HCT116 (cell line): ENCODE measurements at places on chromosomes 4 and X. TPM values are rescaled to one million over a fixed set of nuclear protein-coding genes. Genes with fewer than 3 reads are reported as not detected.
A peak's percentile ranks its signal among the peaks of the same experiment; 100 is the strongest.

GRCh38 chrX:118603981-118604380 is 108.4 kb downstream of the DOCK11 start:
- no peaks in the 10 kb centered on the region for H3K4me1 ChIP-seq
- H3K27me3 ChIP-seq = no peaks in the 10 kb centered on the region
- peak; percentile 46 for DNase-seq

DNA sequence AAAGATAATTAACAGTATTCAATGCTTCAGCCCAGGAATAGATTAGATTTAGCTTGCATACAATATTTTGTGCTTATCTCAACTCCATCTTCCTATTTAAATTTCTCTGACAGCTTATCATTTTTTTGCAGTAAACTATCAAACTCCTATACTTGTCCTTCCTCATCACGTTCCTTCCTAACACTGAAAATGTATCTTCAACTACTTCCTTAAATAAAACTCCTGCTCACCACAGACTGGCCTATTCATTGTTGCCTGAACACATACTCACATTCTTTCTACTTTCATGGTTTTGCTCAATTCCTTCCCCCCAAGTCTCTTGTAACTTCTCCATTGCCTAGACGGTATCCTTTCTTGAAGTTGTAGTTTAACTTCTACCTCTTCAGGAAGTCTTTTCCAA is 28.5 kb upstream of the PTPN13 start:
- H3K27ac ChIP-seq = no peak overlapping the region
- H3K36me3 ChIP-seq = no peaks in the 10 kb centered on the region
- no peak for DNase-seq
- no peaks in the 10 kb centered on the region for H3K4me1 ChIP-seq
- no peaks in the 10 kb centered on the region for H3K27me3 ChIP-seq

Gene CLIC2
- total RNA-seq = 0.89 TPM

Gene CLTRN
- total RNA-seq = 0.25 TPM

Gene TMEM154
- total RNA-seq = 2.4 TPM

- H3K27me3 ChIP-seq = no peaks in the 10 kb centered on the region
- H3K4me3 ChIP-seq = no peak overlapping the region
- DNase-seq = no peak
- no peaks in the 10 kb centered on the region for H3K36me3 ChIP-seq
Observed at GRCh38 chr4:6443035-6444023, 29.1 kb downstream of the PPP2R2C start.

- no peaks in the 10 kb centered on the region for H3K27me3 ChIP-seq
- H3K27ac ChIP-seq = no peak overlapping the region
- H3K36me3 ChIP-seq = no peaks in the 10 kb centered on the region
- DNase-seq = no peak
- no peak overlapping the region for H3K4me3 ChIP-seq
Observed at GRCh38 chr4:140579278-140579677, 10.5 kb upstream of the UCP1 start.

Gene SNX25
- 20.9 TPM for total RNA-seq

DNA sequence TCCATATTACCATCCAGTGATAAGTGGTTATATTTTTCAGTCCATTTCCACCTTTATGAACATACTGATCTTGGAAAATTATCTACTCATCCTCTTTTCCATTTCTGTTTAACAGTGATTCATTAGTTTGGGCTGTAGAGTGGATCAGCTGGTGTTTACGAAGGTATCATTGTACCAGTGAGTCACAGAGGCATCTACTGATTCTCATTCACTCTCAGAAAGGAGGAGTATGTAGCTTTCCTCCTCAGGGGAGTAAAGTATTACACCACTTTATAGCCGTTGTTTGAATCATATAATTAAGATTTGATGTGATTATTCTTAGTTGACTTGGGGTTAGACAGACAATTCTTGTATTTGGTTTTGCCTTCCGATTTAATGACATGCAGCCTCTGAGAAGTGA is 74.7 kb downstream of the GALNT7 start:
- no peaks in the 10 kb centered on the region for H3K27me3 ChIP-seq
- no peak overlapping the region for H3K4me3 ChIP-seq
- H3K4me1 ChIP-seq = peaks cover 13% of the 10 kb centered on the region
- H3K36me3 ChIP-seq = no peaks in the 10 kb centered on the region

Gene CLDN22
- not detected for total RNA-seq

DNA sequence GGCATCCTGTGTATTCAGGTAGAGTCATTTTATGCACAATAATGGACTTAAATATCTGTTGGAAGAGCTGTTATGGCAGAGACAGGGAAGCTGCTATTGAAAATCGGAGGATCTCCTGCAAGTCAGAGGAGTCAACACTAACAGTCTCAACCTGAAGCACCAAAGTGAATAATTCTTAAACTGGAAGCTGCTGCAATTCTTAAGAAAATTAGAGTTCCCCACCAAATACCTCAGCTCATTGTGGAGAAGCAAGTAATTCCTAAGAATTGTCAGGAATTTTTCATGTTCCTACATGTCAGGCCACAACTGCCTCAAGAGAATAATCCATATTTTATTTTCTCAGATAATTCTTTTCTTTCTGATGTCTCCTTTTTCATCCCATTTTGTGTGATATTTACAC is 892.6 kb upstream of the LCORL start:
- H3K4me1 ChIP-seq = no peaks in the 10 kb centered on the region
- no peak for DNase-seq
- no peak overlapping the region for H3K4me3 ChIP-seq
- H3K36me3 ChIP-seq = no peaks in the 10 kb centered on the region
- no peaks in the 10 kb centered on the region for H3K27me3 ChIP-seq
- H3K27ac ChIP-seq = no peak overlapping the region

DNA sequence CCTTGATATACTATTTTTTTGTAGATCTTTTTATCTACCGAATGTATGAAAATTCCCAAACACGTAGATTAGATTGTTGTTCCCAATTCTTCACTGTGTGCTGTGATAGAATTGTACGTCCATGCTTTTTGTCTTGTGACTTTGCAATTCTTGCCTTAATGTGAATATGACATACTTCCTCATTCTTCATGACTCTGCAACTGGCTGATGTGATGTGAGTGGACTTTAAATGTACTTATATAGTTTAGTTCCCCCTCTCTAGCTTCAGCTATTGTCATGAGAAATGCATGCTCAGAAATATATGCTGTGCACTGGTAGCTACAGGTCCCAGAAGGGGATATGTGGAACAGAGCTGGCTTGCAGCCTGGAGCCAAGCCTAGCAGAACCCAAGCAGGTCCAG is 89.4 kb downstream of the FTHL17 start:
- H3K27ac ChIP-seq = no peak overlapping the region
- no peak overlapping the region for H3K4me3 ChIP-seq
- H3K27me3 ChIP-seq = peaks cover 12% of the 10 kb centered on the region; the same call in 1 of the 2 replicates
- no peak for DNase-seq
- H3K36me3 ChIP-seq = no peaks in the 10 kb centered on the region
- no peaks in the 10 kb centered on the region for H3K4me1 ChIP-seq

- H3K4me3 ChIP-seq = no peak overlapping the region
- H3K4me1 ChIP-seq = no peaks in the 10 kb centered on the region
- no peak for DNase-seq
- H3K27me3 ChIP-seq = no peaks in the 10 kb centered on the region
Observed at GRCh38 chr4:123386609-123387008, 10.0 kb upstream of the SPRY1 start.

Gene USP17L12
- not detected for total RNA-seq

DNA sequence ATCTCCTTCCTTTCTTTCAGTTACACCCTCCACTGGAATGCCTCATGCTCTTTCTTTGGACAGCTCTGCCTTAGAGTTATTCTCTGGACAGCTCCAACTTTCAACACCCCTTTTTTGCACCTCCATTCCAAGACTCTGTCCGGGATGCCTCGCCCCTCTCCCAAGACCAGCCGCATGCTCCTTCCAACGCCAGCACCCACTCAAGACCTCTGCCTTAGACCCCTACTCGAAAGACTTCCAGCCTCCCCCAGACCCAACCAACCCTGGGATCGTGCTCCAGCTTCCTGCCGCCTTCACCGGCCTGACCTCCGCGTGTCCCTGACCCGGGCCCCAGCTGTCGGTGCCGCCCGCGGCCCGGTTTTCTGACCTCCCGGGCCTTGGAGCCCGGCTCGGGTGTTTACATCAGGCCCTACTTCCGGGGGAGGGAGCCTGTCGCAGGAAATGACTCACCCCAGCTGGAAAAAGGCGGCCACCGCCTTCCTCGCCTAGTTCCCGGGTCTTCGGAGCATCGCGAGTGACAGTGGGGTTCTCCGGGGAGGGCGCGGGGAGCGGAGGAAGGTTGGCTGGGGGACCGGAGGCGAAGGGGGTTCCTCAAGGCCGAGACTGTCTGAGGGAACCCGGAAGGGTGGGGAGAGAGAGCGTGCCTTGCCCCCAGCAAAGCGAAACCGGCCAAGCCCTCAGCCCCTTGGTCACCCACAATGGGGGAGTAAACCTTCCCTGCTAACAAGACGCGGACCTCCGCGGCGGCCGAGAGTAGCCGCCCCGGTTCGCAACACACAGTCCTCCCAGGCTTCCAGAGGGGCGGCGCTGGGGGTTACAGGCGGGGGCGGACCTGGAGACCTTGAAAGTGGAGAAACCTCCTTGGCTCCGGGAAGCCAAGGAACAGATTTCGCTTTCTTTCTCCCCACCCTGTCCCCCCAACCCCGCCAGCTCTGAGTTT is at the start of gene WDR45:
Gene WDR45 (minus strand): TSS at position 399 of the 940 bp plus-strand sequence. CDS start 1,792 bp downstream, outside the sequence.
- no peaks in the 10 kb centered on the region for H3K27me3 ChIP-seq
- peak within 1 kb of the TSS; percentile 54 for H3K27ac ChIP-seq
- no peaks in the 10 kb centered on the region for H3K4me1 ChIP-seq
- H3K36me3 ChIP-seq = no peaks in the 10 kb centered on the region
- DNase-seq = no peak

GRCh38 chr4:158766434-158767044 is 2.3 kb upstream of the FNIP2 start:
- no peaks in the 10 kb centered on the region for H3K36me3 ChIP-seq
- peaks cover 4% of the 10 kb centered on the region; the same call in 1 of the 2 replicates for H3K4me1 ChIP-seq
- DNase-seq = no peak
- no peak overlapping the region for H3K4me3 ChIP-seq
- no peak overlapping the region for H3K27ac ChIP-seq

GRCh38 chr4:6848717-6849305 is 60.8 kb upstream of the TBC1D14 start:
- H3K4me3 ChIP-seq = no peak overlapping the region
- H3K27ac ChIP-seq = no peak overlapping the region
- peaks cover 2% of the 10 kb centered on the region; the same call in 1 of the 2 replicates for H3K36me3 ChIP-seq
- no peaks in the 10 kb centered on the region for H3K4me1 ChIP-seq
- no peaks in the 10 kb centered on the region for H3K27me3 ChIP-seq
- DNase-seq = no peak

DNA sequence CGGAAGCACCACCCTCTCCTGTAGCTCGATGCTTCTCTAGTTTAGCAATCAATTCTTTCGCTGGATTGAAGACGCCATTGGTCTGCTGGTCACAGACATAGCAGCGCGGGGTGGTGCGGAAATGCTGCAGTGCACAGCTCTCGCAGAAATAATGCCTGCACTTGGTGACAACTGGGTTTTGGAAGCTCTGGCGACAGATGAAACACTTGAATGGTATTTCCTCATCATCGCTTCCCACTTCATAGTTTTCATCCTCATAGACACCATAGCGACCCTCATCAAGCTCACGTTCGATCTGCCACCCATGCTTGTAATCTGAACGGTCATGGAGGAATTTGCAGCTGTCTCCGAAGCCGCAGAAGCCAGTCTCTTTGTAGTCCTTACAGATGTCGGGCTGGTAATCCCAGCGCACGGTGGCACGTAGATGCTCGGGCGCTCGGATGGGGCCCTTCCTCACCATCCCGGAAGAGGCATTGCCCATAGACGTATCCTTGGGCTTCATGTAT is 854 bp downstream of the RNF113A start:
- 0 out of 2 replicates have a peak, but pooled peaks cover 3% of the 10 kb centered on the region for H3K36me3 ChIP-seq
- DNase-seq = no peak
- H3K4me1 ChIP-seq = peaks cover 8% of the 10 kb centered on the region; the same call in 1 of the 2 replicates
- no peaks in the 10 kb centered on the region for H3K27me3 ChIP-seq
- H3K27ac ChIP-seq = peak overlapping the region; percentile 94; the same call in 1 of the 2 replicates

- no peaks in the 10 kb centered on the region for H3K36me3 ChIP-seq
- no peak for DNase-seq
- H3K4me1 ChIP-seq = no peaks in the 10 kb centered on the region
- no peak overlapping the region for H3K4me3 ChIP-seq
- H3K27ac ChIP-seq = no peak overlapping the region
Observed at GRCh38 chr4:155667222-155667567, 547 bp downstream of the GUCY1A1 start.

DNA sequence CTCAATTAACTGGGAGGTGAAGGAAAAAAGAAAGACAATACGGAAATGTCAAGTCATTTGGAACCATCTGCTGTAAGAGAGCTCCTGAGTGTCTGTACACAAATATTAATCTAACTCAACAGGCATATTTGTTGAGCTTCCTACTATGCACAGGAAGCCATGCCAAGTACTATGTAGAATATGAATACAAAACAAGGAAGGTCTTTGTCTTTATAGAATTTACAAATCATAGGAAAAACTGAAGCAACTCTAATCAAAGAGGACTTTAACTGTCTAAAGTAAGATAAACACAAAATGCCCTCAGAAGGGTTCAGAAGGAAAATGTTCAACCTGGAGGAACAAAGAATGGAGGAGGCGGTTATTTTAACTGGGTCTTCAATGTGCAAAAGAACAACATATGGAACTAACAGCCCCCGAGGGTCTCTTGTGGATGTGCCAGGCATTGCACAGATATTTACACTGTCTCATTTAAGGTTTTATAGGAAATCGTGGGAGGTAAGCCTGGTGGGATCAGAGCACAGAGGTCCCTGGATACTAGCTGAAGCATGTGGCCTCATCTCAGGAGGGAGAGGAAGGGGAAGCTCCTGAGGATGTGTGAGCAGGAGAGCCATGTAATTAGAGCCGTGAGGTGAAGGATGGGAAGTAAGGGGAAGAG is 5.8 kb downstream of the FAM114A1 start:
- H3K36me3 ChIP-seq = 0 out of 2 replicates have a peak, but pooled peaks cover 4% of the 10 kb centered on the region
- no peak overlapping the region for H3K4me3 ChIP-seq
- no peak for DNase-seq
- no peaks in the 10 kb centered on the region for H3K27me3 ChIP-seq
- H3K4me1 ChIP-seq = no peaks in the 10 kb centered on the region; the same call in 1 of the 2 replicates

DNA sequence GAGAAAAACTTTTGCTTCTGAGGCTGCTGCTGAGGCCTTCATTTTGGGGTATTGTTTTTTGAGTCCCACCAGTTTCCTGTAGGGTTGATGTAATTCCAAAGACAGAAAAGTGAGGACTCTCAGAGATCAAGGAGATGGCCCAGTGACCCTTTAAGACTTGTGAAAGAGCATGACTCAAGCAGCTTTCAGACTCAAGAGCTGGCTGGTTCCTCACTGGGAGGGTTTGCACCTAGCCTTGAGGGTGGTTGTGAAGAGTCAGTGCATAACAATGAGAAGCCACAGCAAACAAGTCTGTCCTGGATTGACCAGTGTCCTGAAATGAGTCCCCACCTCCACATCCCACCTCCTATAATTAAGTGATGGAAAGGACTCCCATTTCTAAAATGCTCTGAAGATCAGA is 89.2 kb downstream of the NHS start:
- H3K27ac ChIP-seq = no peak overlapping the region
- DNase-seq = no peak
- no peaks in the 10 kb centered on the region for H3K27me3 ChIP-seq

Gene TLR1
- total RNA-seq = 1.4 TPM

Gene PHOX2B
- not detected for total RNA-seq
